ENCODE measurements at places on chromosomes 7 and 10.

DNA sequence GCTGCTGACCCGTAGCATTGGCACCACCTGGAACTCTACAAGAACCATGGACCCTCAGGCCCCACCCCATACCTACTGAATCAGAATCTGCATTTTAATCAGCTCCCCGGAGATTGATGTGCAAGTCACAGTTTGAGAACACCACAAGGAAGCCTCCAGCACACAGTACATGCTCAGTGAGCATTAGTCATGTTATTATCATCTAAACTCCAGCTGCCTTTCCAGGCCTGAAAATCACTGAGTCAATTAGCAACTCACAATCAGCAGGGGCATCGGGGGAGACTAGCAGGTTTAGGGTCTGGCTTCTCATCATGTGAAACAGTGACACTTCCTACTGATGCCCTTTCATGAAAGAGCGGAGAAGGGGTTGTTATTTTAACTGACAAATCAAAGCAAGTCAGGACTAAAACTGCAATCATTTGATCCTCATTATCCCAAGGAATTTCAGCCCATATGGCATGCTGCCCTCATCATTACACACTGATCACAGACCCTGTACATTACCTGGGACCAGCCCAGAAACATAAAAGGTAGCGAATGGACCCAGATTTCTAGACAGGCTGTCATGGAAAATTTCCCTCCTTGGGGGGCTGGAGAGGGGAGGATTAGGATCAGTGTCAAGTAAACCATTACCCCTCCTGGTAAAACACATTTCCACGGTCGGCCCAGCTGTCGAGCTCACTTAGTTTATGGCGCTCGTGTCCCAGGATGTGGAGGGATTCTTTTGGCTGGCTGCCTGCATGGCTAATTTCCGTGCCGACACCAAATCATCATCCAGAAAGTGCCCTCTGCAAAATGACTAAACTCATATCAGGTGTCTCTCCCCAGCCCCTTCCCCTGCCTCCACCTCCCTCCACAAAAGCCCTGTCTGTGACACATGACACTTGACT, 122.8 kb downstream of the PRLHR start:
- no peak for DNase-seq

- DNase-seq = no peak
Observed at GRCh38 chr10:80532571-80532970, 5.1 kb upstream of the SH2D4B start.

DNA sequence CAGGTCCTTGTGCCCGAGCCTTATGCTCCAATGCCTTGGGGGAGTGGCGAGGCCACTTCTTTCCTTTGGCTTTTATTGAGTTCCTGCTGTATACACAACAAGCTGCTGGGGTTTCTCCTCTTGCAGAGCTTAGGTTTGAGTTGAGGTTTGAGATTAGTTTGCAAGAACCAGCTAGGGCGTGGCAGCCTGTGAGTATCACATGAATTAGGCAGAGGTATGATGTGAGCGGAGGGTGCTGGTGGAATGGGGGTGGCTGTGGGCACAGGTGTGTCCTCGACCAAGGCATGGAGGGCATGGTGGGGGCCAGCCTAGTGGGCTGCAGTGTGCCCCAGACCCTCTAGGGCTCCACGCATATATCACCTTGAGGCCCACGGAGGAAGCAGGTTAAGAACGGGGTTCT, 123.3 kb downstream of the DOCK1 start:
- no peak for DNase-seq

- no peak for DNase-seq
Observed at GRCh38 chr7:38025815-38026214, 105.4 kb downstream of the EPDR1 start.

DNA sequence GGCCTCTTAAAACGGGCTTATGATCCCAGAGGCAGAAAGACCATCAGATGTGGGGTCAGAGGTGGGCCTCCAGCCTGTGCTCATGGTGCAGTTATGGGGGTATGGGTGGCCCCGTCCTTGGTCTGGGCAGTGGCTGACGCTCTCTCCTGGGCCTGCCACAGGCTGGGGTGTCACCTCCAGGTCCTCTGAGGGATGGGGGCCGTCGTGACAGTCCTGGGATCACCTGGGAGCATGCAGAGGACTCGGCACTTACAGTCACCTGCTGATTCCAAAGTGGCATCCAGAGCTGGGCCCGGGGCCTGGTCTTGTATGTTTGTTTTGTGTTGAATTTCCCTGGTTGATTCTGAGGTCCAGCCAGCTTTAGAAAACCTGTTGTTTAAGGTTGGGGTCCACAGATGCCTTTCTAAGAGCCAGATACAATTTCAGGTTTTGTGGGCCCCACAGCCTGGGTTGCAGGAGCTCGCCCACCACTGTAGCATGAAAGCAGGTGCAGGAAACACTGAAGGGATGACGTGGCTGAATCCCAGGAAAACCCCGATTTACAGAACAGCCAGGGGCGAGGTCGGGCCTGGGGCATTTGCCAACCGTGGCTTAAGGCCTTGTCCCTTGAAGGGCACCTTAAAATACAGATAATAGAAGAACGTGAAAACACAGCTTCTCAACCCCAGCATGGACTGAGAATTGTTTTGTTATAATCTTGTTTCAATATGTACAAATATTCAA, 170.7 kb upstream of the PPP2R2D start:
- DNase-seq = no peak

All from CD4-positive, alpha-beta T cell treated with Interleukin-6 at 100 ng/mL for 8 hours (primary cell).